ENCODE measurements at places on chromosomes 16 and 17. TPM values are rescaled to one million over a fixed set of nuclear protein-coding genes. Genes with fewer than 3 reads are reported as not detected.

- peaks cover 47% of the 10 kb centered on the region for H3K4me1 ChIP-seq
- H3K36me3 ChIP-seq = no peaks in the 10 kb centered on the region
- DNase-seq = no peak
- H3K27me3 ChIP-seq = peaks cover 77% of the 10 kb centered on the region
- no peak overlapping the region for H3K27ac ChIP-seq
- H3K4me3 ChIP-seq = no peak overlapping the region
Measured at GRCh38 chr16:85459529-85460251, 153.4 kb upstream of the GSE1 start.

DNA sequence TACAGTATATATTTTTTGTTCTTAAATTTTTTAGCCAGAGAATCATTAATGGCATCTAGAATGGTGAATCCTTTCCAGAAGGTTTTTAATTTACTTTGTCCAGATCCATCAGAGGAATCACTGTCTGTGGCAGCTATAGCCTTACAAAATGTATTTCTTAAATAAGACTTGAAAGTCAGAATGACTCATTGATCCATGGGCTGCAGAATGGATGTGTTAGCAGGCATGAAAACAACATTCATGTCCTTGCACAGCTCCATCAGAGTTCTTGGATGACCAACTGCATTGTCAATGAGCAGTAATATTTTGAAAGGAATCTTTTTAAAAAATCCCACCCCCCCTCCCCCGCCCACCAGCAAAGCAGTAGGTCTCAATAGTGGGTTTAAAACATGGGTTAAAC is 51.4 kb downstream of the CACNG1 start:
- peak; percentile 11 for DNase-seq
- peaks cover 25% of the 10 kb centered on the region for H3K4me1 ChIP-seq
- peaks cover 8% of the 10 kb centered on the region for H3K36me3 ChIP-seq
- H3K4me3 ChIP-seq = no peak overlapping the region
- no peak overlapping the region for H3K27ac ChIP-seq

DNA sequence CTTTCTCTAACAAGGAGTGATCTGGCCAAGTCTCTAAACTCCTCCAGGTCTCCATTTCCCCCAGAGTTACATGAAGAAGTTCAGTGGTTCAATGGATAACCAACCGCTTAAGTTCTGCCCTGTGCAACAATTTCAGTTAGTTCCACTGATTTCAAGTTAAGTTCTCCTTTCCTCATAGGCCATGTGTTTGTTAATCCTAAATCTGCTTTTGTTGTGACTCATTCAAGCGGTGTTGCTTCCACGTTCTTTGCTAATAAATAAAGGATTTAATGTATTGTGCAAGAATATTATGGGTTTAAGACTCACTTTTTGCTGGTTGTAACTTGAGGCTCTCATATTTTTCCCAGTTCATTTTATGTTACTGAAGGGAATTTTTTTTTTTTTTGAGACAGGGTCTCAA is 36.3 kb downstream of the GNA13 start:
- DNase-seq = no peak
- H3K4me3 ChIP-seq = no peak overlapping the region
- no peak overlapping the region for H3K27ac ChIP-seq

FNDC8 gene
- not detected for total RNA-seq

DNA sequence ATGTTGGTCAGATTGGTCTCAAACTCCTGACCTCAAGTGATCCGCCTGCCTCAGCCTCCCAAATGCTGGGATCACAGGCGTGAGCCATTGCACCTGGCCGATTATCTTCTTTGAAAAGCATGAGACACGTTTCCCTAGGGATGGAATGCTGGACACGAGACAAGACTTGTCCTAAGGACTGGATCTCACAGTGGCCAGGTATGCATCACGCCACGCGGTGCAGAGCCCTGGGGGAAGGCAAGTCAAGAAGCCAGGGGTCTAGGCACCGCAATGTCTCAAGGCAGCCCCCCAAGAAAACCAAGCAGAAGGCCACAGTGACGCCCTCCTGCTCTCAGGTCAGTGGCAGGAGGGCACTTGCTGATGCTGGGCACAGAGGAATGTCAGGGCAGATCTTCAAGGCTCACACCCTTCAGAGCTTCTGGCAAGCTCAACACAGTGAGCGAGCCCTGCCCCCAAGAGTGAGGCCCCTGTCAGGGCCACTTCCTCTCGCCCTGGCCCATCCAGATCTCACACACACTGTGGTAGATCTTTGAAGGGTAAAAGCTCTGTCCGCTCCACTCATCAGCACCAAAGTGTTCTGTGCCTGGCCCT is 134.7 kb downstream of the ZNF778 start:
- peaks cover 71% of the 10 kb centered on the region for H3K4me1 ChIP-seq
- H3K4me3 ChIP-seq = no peak overlapping the region
- DNase-seq = no peak
- H3K27ac ChIP-seq = peak overlapping the region; percentile 0
- peaks cover 14% of the 10 kb centered on the region for H3K36me3 ChIP-seq
- no peaks in the 10 kb centered on the region for H3K27me3 ChIP-seq

RASD1 gene
- total RNA-seq = 1.4 TPM

DNA sequence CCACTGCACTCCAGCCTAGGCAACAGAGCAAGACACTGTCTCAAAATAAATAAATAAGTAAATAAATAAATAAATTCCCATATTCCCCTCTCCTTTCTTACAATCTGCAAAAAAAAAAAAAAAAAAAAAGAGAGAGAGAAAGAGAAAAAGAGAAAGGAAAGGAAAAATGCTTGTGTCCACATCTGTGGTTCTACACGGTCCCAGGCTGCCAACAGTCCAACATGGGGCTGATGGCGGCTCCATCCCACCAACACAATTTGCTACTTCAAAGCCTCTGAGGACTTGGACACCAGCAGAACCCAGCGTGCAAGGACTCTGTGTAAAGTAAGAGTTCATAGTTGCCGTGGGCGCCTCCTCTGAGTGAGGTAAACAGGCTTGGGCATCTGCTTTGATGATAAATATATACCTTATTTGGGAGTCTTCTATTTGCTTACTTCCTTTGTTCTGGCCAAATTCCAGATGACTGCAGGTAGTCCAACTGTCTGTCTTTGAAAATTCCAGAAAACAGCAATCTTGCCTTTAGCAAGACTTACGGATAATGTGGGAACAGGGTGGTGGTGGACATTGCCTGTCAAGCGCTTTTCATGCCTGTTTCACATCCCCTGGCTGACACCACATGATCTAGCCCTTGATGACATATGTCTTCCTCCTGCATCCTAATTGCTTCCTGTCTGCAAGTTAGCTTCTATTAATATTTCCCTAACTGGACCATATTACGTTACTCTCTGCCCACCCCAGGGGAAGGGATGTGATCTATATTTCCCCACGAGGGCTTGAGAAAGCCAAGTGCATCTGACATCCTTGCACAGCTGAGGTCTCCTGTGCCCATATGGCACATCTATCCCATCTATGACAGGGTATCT is 10.1 kb downstream of the LITAF start:
- H3K27ac ChIP-seq = peak overlapping the region; percentile 86
- no peaks in the 10 kb centered on the region for H3K36me3 ChIP-seq
- no peaks in the 10 kb centered on the region for H3K27me3 ChIP-seq
- H3K4me3 ChIP-seq = no peak overlapping the region
- peaks cover 90% of the 10 kb centered on the region for H3K4me1 ChIP-seq
- peak; percentile 97 for DNase-seq

DNA sequence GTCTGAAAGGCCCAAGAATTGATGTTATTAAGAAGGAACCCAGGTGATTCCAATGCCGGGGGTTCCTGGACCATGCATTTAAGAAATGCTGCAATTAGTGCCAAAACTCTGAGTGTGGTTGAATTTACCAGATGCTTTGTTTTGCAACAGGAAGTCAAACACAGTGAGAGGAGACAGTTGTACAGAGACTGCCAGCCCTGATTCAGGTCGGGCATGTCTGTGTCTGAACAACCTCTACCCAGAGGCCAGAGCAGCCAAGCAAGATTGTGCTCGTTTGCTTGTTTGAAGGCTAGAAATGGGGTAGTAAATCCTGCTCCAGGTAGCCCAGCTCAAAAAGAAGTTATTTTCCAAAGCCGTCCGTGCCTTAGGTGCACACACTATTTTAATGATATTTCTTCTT is 412.4 kb upstream of the ERCC4 start:
- no peaks in the 10 kb centered on the region for H3K36me3 ChIP-seq
- H3K27me3 ChIP-seq = 0 out of 3 replicates have a peak, but pooled peaks cover 3% of the 10 kb centered on the region
- no peak overlapping the region for H3K4me3 ChIP-seq
- H3K4me1 ChIP-seq = no peaks in the 10 kb centered on the region
- no peak overlapping the region for H3K27ac ChIP-seq

- H3K4me1 ChIP-seq = no peaks in the 10 kb centered on the region
- peaks cover 4% of the 10 kb centered on the region for H3K36me3 ChIP-seq
- no peak for DNase-seq
- no peak overlapping the region for H3K4me3 ChIP-seq
- no peaks in the 10 kb centered on the region for H3K27me3 ChIP-seq
Measured at GRCh38 chr16:19033761-19034160, 33.7 kb upstream of the COQ7 start.
